ENCODE measurements at places on chromosomes 6 and 20. TPM values are rescaled to one million over a fixed set of nuclear protein-coding genes. Genes with fewer than 3 reads are reported as not detected.

Gene IRF4
- 9.0 TPM for total RNA-seq

Gene C6orf47
- total RNA-seq: 15.8 TPM

Gene TAP2
- 21.7 TPM for total RNA-seq

Gene ATP6V1G2
- total RNA-seq: 1.8 TPM

Gene PGC
- not detected for total RNA-seq

Gene SIGLEC1
- total RNA-seq: not detected

Data from subcutaneous preadipocyte (primary cell).